ENCODE measurements at places on chromosomes 2 and 18.

- DNase-seq, result no peak
Measured at GRCh38 chr18:75809926-75810255, 382.4 kb upstream of the SMIM21 start.

DNA sequence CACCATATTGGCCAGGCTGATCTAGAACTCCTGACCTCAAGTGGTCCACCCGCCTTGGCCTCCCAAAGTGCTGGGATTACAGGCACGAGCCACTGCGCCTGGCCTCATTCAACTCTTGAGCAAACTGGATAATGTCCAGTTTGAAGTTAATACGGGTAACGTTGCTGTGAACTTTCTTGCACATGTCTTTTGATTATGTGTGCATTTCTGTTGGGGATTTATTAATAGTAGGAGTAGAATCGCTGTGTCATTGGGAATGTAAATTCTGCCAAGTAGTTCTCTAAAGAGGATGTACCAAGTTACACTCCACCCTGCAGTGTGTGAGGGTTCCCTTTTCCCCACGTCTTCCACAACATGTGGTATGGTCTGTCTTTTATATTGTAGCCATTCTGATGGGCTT is 6.2 kb downstream of the IMPA2 start:
- no peak for DNase-seq

DNA sequence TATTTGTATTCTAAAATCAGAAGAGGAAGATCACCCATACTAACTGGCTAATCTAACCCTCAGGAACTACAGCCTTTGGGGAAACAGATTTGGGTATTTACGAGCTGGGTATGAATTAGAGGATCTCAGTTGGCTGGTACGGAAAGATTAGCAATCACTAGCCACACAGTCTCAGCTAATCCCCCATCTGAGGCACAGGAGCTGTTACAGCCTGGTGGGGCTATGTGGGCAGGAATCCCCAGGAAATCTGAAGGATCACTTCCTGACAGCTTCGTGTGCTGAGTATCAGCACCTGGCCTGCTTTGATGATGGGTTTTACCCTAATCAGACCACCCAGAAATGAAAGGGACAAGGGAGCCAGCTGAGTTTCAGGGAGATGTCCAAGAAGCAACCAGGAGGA is 206.3 kb downstream of the AFF3 start:
- no peak for DNase-seq

- DNase-seq, result no peak
Measured at GRCh38 chr2:31354837-31355236, 59.7 kb downstream of the XDH start.

- no peak for DNase-seq
Measured at GRCh38 chr2:33377048-33377447, 99.4 kb upstream of the RASGRP3 start.

- DNase-seq, result no peak
Measured at GRCh38 chr2:38021589-38021988, 54.4 kb downstream of the CYP1B1 start.

GRCh38 chr18:10851824-10852319 is 297.5 kb downstream of the PIEZO2 start:
- no peak for DNase-seq

DNA sequence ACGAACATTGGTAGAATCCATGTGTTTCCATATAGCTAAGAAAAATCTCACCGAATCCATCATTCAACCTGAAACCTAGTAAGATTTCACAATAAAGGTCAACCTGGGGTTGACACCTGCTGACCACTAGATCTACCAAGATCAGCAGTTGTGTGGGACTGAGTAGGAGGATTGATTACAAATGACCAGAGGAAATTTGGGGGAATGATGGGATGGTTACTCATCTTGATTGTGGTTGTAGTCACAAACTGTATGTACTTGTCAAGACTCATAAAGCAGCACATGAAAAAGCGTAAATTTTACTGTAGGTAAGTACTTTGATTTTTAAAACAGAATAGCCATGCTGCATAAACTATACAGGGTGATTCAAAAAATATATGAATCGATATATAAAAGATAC is 14.7 kb downstream of the DAPL1 start:
- DNase-seq, result no peak

GRCh38 chr2:172870396-172870795 is 134.8 kb downstream of the RAPGEF4 start:
- no peak for DNase-seq

DNA sequence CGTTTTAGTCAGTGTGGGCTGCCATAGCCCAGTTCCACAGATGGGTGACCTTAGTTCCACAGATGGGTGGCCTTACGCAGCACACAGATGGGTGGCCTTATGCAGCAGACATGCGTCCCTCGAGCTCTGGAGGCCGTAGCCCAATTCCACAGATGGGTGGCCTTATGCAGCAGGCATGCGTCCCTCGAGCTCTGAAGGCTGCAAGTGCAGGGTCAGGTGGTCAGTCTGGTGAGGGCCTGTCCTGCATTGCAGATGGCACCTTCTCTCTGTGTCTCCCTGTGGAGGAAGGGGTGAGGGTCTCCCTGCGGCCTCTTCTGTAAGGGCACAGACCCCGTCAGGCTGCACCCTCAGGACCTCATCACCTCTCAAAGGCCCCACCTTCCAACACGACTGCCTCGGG is 189.5 kb upstream of the TPO start:
- no peak for DNase-seq

DNA sequence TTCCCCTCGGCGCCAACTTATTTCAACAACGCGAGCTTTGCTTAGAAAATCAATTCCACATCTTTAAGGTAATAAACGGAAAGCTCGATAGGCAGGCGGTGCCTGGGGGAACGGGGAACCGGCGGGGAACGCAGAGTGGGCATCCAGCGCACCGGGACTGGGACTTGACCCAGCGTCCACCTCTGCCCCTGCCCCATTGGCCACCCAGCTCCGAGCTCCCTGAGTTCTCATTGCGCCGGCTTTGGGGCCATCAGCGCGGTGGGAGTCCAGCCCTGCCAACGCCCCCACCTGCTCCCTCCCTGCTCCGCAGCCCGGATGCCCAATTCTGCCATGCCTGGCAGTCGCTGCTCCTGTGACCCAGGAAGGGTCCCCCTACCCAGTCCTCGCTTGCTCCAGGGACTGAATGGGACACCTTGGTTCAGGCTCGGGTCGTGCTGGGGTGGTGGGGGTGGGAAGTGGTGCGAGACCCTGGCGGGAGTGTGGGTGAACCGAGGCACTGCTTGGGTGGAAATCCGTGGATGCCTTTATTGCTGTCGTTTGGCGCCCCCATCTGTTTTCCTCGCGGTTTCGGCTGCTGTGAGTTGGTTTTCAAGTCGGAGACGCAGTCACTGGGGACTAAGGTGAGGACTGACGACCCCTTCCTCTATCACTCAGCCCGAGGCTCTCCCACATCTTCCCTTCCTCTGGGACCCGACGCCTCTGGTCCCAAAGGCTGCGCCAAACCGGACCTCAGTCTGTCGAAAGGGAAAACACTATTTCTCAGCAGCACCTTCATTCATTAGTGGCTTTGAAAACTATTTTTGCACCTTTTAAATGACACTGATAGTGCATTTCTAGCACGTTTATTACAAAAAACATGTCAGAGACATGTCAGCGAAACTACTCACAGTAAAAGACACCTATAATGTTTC is 2.4 kb upstream of the EVX2 start:
- DNase-seq, result no peak

DNA sequence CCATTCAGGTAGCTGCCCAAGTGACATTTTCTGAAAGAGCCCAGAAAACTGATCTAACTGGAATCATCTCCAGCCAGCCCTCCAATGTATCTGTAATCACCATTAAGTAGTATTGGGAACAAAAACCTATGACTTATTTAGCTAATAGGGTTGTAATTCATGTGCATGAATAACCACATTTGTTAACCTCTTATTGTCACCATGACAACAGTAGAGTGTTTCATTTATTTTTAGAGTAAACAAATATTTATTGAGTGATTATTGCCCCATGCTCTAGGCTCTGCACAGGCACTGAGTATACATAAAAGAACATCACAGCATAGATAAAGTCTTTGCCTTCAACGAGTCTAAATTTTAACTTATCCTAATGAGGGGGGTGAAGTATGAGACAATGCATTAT is 265.4 kb upstream of the UBE2E3 start:
- no peak for DNase-seq

- DNase-seq, result no peak
Measured at GRCh38 chr2:222864296-222864695, 3.5 kb downstream of the ACSL3 start.

DNA sequence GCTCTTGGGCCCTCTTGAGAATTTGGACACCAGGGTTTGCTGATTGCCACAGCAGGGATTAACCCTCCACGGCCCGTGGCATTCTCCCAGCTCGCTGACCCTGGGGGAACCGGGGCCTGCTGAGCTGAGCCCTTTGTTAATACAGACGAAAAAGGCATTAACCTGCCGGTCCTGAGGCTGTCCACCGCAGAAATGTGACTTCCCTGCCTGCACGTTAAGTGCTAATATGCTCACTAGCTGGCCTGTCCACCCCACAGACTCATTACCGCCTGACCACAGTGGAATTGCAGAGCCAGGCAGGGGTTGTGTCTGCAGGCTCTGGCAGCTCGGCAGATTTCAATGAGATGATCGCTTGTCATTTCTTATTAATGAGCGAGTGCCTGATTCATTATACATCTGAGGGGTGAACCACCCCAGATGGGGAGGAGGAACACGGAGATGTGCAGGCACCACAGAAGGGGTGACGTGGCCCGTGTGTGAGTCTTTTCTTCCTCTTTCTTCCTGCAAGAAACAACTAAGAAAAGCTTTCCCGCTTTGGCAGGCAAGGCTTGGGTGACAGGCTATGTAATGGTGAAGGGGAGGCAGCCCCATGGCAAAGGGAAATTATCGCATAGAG is 126.0 kb downstream of the GLI2 start:
- DNase-seq, result no peak
